HFFc6 (cell line): ENCODE measurements at places on chromosomes 1 and 21. TPM values are rescaled to one million over a fixed set of nuclear protein-coding genes. Genes with fewer than 3 reads are reported as not detected.

DNA sequence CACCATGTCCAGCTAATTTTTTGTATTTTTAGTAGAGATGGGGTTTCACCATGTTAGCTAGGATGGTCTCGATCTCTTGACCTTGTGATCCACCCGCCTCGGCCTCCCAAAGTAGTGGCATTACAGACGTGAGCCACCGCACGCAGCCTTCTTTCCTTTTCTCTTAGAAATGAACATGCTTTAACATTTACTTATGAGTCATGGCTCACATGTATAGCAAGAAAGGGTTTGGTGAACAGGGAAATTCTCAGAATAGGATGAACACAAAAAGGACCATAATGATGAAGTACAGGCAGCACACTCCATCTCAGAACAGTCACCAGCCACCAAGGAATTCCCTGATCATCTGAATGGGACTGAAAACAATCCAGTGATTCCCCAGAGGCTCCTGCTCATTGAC is 9.4 kb upstream of the VAMP4 start:
- no peak for DNase-seq

DNA sequence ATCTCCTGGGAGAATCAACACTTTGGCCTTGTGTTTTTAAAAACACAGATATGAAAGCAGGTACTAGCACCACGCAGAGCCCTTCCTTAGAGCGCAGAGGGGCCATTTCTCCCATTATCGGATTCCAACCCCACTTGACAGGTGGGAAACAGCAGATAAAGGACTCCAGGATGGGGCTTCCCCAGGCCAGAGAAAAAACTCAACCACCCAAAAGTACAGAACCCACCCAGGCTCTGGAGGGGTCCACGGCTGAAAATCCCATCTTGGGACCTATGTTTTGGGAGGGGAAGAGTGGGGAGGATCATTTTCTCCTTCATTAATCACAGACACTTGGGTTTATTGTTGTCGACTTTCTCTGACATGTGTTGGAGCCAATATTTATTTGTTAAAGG is 27.1 kb upstream of the COL18A1 start:
- no peak for DNase-seq

- no peak for DNase-seq
Measured at GRCh38 chr21:38628349-38628748, 130.1 kb upstream of the ERG start.

- DNase-seq, result no peak
Measured at GRCh38 chr1:206471415-206471801, 1.1 kb downstream of the IKBKE start.

DNA sequence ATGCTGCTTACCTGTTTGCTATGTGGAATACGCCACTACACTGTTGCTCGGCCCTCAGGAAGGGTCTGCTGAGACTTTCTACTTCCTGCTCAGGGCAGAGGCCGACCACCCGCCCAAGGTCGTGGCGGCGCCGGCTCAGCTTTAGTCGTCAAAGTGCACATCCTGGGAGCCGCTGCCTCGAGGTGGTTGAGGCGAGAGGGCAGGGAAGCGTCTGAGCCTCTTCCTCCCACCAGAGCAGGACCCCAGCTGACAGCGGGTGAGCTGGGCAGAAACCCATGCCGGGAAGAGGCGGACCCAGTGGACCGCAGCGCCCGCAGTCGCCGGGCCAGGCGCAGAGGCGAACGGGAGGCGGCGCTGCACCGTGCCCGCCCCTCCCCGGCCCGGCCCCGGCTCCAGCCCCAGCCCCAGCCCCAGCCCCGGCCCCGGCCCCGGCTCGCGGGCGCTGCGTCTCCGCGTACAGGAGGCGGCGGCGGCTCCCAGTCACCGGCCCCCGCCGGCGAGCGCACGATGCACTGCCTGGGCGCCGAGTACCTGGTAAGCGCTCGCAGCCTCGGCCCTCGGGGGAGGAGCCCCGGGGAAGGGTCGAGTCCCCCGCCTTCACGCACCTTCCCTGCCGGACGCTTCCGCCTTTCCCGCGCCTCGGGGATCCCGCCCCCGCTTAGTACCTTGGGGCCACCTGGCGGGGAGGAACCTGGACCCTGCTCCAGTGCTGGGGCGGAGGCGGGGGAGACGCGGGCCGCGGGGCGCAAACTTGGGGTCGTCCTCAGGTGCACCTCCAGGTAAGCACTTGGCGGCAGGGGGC is at the start of gene SLC44A3:
SLC44A3 (plus strand) TSS at position 413 of the 802 bp plus-strand sequence; CDS start at position 508, 95 bp downstream.
- DNase-seq, result no peak

DNA sequence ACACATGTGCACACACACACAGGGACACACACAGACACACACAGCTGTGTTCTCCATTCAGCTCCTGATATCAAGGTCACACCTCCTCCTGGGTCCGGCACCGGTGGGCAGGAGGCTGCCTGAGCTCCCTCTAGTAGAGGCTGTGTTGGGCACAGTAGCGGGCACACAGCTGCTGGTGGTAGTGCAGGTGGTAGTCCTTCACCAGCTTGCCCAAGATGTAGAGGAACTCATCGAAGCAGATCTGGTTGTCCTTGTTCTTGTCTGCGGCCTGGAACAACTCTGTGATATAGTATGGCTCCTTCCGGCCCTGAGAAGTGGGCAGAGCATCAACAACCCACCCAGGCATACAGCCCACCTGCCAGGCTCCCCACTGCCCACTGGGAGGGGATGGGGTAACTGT is 5.6 kb upstream of the S100A8 start:
- no peak for DNase-seq

GRCh38 chr1:12258272-12258671 is 28.4 kb downstream of the VPS13D start:
- no peak for DNase-seq

GRCh38 chr1:17086751-17087150 is 32.5 kb downstream of the PADI2 start:
- DNase-seq, result no peak

GRCh38 chr1:22343456-22344328 is 108.0 kb upstream of the ZBTB40 start:
- no peak for DNase-seq

DNA sequence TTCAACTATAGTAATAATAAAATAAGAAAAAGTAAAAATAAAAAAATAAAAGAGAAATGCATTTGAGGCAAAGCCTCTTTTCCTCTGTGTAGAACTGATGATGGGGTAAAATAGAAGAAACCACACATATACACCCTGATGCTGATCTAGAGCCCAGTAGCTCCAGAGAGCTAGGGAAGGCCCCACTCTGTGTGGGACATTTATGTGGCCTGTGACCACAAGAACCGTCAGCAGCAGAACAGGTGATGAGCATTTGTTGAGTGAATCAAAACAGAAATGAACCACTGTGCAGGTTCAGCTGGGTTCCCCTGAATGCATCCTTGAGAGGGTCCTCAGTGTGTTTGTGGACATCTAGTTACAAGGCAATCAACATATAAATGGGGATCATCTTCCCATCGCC is 221.8 kb upstream of the HOOK1 start:
- no peak for DNase-seq

DNA sequence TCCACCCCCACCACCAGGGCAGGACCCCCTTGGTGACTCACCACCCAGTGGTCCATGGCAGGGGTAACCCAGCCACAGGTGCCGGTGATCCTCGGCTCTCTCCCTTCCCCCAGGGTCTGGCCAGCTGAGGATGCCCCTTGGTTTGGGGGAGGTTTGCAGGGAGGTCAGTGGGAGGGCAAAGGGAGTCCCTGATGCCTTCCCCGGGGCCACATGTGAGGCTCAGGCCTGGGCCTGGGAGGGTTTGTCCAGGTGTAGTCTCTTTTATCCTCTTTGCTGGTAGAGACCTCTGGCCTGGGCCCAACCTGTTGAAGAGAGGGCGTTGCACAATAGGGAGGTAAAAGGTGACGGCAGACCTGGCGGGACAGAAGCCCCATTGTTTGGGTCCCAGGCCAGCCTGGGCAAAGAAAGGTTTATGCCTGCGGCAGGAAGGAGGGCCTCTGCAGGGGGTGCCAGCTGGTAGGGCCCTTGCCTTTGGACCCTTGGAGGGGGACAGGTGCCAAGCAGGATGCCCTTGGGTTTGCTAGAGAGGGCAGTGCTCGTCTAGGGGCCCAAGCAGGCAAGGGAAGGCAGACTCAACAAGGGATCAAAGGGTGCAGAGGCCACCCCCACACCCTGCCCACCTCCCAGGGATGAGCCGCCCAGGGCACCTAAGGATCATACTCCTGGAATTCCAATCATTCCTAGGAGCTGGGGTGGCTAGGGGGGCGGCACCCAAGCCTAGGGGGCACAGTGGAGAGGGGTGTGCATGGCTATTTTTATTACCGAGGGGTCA is 760 bp upstream of the TINAGL1 start:
- DNase-seq, result no peak

GRCh38 chr1:51097171-51097570 is 4.9 kb upstream of the C1orf185 start:
- no peak for DNase-seq

GRCh38 chr1:215022204-215022603 is 60.3 kb upstream of the KCNK2 start:
- no peak for DNase-seq

GRCh38 chr1:8966606-8967005 is 20.9 kb downstream of the CA6 start:
- no peak for DNase-seq

DNA sequence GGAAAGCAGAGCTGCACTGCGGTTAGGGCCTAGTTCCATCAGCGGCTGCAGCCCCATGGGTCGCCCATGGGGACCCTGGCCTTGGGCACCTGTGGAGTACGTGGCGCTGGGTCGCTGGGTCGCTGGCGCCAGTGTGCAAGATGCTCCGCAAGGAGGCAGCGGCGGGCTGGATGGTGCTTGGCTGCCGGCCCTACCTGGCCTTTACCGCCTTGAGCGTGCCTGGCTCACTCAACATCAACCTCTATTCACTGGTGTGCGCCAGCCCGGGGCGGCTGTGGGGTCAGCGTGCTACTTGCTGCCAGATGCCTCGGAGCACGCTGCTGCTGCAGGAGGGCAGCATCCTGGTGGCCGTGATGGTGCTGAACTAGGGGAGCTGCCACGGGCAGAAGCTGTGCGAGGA is 85.1 kb upstream of the RHOU start:
- no peak for DNase-seq

GRCh38 chr1:30744060-30744756 is 13.4 kb downstream of the LAPTM5 start:
- peak; percentile 47 for DNase-seq

DNA sequence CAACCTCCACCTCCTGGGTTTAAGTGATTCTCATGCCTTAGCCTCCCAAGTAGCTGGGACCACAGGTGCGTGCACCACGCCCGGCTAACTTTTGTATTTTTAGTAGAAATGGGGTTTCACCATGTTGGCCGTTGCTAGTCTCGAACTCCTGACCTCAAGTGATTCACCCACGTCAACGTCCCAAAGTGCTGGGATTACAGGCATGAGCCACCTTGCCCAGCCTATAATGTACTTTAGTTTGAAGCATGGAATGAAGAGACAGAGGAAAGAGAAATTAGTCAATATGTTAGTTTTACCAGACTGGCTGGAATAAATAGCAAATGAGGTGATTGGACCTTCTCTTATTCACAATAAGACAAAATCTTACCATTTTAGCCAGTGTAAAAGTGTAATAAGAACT is 89.0 kb downstream of the GTF2B start:
- DNase-seq, result no peak

DNA sequence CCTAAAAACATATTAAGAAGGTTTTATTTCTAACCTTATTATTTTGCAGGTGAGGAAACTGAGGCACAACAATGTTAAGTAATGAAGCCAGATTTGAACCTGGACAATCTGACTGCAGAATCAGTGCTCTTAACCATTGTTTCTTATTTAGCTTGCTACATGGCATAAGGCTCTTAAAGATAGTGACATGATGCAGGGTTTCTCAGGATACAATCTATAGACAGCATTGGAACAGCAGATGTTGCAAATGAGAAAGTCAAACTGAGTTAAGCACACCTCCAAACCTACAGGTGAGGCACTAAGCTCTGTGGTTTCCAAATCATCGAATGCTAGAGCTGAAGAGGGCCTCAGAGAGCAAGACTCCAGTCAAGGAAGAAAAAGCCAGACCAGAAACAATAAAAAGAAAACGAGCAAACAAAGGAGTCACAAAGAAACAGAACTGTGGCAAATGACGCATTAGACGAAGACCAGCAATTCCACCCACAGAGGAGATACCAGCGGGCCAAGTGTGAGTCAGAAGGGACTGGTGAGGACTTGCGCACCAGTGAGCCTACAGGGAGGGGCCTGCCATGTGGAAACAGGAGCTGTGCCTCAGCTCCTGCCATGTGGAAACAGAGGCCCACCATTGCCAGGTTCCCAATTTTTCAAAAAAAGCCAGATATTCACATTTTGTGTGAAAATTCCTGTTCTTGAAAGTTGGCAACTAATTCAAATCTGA is 14.4 kb downstream of the CD58 start:
- DNase-seq, result peak; percentile 72

DNA sequence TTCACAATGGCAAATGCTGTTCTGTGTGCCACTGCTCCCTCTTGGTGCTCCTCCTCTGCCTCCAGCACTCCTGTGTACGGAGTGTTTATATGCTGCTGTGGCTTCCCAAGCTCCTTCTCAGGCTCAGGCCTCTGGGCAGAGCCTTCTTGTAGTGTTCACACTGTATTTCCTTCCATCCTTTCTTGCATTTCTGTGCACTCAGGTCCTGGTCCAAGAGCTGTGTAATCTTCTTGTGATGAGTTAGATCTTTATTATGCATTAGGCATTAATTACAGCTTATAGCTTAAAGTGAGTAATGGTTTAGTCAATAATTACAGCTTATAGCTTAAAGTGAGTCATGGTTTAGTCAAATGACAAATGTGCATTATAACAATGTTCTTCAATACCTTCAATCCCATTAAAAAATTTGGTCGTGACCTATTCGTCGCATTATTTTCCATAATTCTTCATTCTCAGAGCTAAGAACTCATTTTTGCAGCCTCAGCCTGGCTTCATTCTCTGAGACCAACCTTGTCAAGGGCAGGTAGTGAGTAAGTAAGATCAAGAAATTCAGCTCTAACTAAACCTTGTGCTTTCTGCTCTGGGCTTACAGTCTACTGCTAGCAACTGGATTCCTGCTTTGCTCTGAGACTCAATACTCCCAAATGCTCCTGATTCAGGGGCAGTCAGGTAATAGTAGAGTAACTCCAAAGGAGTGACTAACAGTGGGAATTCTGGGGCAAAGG is 154.5 kb upstream of the SPAG17 start:
- DNase-seq, result peak; percentile 1

DNA sequence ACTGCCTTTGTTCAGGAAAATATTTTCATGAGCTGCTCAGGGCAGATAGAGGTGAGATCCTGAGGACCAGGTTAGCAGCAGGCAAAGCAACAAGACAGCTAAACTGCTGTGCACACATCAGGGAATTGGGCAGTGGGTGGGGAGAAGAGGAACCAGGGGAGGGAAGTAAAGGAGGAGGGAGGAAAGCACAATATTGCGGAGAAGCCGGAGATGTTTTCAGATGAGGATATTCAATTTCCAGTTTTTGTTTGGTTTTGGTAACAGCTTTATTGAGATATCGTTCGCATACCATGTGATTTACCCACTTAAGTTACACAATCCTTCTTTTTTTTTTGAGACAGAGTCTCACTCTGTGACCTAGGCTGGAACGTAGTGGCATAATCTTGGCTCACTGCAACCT is 34.5 kb downstream of the EPHA10 start:
- no peak for DNase-seq

The NIPAL3 gene
- total RNA-seq, result 100 to 164 TPM (median 150 TPM) in 3 replicates

The SLC6A9 gene
- 8.5 and 10.4 TPM in 2 replicates for total RNA-seq

The AKR7A3 gene
- total RNA-seq, result 0.12 to 0.45 TPM (median 0.23 TPM) in 3 replicates

The CLEC20A gene
- total RNA-seq, result not detected in 3 replicates

The CD1B gene
- total RNA-seq, result not detected in 2 replicates
